ENCODE measurements at places on chromosomes 3 and 15.

DNA sequence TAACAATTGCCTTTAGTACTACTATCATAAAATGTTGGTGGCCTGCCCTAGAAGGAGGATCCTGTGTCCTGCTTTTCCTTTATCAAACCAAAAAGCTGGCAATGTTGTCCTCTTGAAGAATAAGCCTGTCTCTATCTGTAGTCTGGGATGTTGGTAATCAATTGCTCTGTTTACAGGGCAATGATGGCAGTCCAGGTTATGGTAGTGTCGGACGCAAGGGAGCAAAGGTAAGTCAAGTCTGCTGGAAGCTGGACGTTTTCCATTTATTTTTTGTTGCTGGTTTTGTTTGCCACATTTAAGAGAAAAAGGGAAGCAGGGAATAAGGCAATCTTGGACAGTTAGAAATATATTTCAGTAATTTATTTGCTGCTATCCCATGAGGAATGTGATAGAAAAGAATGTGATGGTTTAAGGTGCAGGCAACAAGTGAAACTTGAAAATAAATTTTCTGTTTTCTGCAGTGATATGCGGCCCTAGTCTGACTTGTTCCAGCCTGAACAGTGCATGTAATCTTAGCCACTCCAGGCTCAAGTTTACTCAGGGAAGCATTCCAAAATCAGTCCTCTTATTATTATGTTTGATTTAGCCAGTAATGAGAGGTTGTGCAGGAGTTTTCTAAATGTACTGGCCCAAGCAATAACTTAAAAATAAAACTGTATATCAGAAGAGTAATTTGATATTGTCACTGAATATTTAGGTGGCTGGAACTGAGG, 110.3 kb downstream of the COL6A6 start:
- DNase-seq, result no peak

DNA sequence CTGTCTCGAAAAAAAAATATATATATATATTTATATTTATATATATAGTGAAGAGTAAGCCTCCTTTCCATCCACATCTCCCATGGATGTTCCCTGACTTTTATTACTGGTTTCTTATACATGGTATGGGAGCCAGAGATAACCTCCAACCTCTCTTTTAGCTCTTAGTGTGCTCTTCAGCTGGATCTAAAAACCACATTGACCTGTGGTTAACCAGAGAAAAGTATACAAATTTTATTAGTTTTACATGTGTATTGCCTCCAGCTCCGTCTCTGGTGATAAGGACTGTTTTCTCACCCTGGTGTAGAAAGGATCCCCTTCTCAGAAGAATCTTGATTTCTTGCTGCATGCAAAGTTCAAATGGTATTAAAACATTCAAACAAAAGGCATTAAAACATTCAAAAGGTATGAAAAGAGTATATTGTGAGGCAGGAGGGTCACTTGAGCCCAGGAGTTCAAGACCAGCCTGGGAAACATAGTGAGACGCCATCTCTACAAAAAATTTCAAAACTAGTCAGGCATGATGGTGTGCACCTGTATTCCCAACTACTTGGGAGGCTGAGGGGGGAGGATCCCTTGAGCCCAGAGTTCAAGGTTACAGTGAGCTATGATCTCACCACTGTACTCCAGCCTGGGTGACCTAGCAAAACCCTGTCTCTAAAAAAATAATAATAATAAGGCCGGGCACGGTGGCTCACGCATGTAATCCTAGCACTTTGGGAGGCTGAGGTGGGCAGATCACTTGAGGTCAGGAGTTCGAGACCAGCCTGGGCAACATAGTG, 13.5 kb upstream of the TTBK2 start:
- no peak for DNase-seq

DNA sequence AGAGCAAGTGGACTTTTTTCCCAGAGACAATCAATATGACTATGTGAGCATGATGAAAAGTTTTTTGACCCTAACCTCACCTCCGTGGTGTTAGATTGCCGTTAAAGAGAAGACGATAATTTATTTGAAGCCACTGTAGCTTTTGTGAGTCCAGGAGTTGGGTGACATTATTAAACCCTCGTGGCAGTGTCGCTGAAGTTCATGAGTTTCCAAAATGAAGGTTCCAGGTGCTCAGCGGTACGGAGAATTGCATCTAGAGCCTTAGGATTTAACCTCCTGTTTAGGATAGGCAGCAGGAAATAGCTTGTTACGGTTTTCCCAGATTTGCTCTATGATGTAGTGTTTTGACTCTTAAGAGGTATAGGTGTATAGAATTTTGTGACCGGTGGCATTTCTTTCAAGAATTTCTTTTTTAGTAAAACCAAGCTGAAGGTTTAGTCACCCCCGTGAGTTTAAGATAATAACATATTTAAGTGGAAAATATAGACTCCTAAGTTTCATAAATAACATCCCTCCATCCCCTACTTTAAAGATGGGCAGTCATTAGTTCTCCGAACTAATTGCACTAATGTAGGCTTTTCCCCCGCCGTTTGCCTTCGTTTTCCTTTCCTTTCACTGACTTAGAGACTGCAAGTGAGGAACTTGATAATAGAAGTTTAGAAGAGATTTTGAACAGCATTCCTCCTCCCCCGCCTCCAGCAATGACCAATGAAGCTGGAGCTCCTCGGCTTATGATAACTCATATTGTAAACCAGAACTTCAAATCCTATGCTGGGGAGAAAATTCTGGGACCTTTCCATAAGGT, 2.0 kb downstream of the SMC4 start:
- no peak for DNase-seq

DNA sequence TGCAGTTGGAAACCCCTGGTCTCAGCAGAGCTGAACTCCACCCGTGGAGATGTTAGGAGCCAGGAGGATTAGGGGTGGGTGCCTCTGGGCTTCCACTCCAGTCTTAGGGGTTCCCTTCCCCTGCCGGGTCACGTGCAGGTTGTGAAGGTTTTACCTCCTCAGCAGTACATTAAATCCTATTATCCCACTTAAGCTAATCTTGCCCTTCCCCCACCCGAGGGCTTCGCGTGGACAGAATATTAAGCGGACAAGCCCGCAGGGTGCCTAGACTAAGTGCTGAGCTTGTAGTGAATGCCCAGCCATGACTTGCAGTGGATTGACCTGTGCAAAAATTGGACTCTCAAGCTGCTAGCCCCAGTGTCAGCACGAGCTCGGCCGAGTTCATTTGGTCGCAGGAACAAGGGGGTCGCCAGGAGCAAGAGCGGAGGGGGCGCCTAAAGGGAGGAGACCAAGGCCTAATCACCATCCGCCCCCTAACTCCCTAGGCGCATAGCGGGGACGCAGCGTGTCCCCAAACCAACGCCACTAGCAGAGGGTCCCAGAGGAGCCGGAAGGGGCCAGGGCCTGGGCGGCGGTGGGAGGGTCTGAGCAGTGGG, 498 bp upstream of the SEMA4B start:
- no peak for DNase-seq

- DNase-seq, result no peak
Observed at GRCh38 chr3:71451060-71451459, 132.5 kb downstream of the FOXP1 start.

DNA sequence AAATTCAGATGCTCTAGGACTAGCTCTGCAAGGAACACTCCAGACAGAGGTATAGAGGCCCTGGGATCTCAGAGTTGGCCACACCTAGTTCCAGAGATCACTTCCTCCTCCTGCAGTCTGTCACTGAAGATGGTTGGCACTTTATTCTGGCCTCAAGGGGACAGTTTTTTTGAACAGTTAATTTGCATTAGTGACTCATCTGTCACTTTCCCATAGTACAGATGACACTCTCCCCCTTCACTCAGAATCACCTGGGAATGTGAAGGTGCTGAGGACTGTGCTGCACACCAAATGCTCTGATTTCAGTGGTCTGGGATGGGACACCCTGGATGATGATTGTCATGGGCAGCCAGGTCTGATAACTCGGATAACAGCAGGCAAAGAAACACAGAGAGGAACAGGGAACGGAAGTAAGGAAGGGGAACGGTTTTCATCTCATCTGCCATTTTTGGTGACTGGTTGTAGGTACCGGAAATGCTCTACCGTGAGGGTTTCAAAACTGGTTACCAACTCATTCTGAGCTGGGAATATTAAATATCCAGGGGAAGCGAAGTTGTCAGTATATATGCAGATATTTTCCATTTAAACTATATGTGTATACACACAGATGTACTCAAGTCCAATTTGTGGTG, 232.5 kb upstream of the ST8SIA2 start:
- DNase-seq, result no peak

- no peak for DNase-seq
Observed at GRCh38 chr3:171881251-171881650, 38.1 kb downstream of the TMEM212 start.
